Stimulated activated CD4-positive, alpha-beta T cell treated with anti-CD3 and anti-CD28 coated beads, TNF-alpha, amount 100 ng/mL, for 1 hour (primary cell): ENCODE measurements at places on chromosomes 2 and 18.

GRCh38 chr2:9990736-9991135 is 39.2 kb downstream of the GRHL1 start:
- no peak for DNase-seq

- no peak for DNase-seq
These were observed 126.5 kb downstream of the DTNB start for GRCh38 chr2:25546852-25547251.

GRCh38 chr2:176664478-176664877 is 395.2 kb downstream of the MTX2 start:
- no peak for DNase-seq

GRCh38 chr18:28372186-28372585 is 195.3 kb upstream of the CDH2 start:
- DNase-seq: no peak

GRCh38 chr2:43839776-43840564 is 1.2 kb downstream of the ABCG8 start:
- no peak for DNase-seq

GRCh38 chr2:83582589-83582988 is 876.5 kb downstream of the SUCLG1 start:
- no peak for DNase-seq

DNA sequence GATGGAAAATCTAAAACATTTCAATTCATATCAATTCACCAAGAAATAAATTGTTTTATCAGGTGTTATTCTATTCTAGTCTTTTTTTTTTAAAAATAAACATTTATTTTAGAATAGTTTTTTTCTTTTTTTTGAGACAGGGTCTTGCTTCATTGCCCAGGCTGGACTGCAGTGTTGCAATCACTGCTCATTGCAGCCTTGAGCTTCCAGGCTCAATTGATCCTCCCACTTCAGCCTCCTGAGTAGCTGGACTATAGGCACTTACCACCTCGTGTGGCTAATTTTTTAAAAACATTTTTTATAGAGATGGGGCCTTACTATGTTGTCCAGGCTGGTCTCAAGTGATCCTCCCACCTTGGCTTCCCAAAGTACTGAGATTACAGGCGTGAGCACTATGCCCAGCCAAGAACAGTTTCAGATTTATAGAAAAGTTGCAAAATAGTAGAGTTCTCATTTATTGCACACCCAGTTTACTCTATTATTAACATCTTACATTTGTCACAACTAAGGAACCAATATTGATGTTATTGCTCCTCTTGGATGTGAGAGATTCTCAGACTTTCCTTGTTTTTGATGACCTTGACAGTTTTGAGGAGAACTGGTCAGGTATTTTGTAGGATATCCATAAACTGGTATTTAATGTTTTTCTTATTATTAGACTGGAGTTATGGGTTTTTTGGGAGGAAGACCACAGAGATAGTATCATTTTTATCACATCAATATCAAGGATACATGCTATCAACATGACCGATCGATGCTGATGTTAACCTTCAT is 29.9 kb downstream of the PDE6D start:
- no peak for DNase-seq

- DNase-seq: no peak
These were observed 31.4 kb downstream of the EIF2AK2 start for GRCh38 chr2:37125416-37125815.
